WERI-Rb-1 (cell line): ENCODE measurements at places on chromosomes 7 and 10.

DNA sequence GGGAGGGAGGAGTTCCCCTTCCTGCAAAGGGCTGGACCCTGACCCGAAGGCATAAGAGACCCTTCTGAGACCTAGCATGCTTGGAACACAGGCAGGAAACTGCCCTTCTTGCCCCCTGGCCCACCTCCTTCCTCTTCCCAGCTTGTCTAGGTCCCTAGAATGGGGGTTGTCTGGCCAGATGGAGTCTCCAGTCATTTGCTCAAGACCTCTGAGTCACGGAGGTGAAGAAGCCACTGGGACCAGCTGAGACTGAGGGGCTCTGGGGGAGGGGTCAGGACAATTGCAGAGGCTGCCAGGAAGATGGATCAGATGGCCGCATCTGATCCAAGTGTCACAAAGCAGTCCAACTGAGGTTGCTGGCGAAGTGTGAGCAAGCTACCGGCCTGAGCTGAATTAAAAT is 46.2 kb downstream of the COL13A1 start:
- peak; percentile 89 for DNase-seq

DNA sequence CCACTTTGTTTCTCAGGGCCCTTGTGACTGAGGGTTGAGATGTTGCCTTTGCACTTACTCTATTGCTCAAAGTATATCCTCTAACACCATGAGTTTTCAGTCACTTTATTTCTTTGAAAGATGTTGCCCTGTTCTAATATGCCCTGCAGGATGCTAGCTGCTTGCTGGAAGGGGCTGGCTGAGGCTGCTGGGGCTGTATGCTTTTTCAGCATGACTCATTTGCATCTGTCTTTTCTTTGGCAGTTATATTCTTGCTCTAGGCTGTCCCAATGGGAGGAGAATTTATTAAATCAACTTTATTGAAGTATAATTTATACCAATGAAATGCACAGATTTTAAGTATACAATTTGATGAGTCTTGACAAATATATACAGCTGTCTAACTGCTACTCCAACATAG is 157.7 kb downstream of the PLPP4 start:
- no peak for DNase-seq

- no peak for DNase-seq
These were observed 36.0 kb downstream of the MKLN1 start for GRCh38 chr7:131363719-131364118.

- no peak for DNase-seq
These were observed 158.3 kb upstream of the PFKP start for GRCh38 chr10:2908851-2909630.

- no peak for DNase-seq
These were observed 106.6 kb downstream of the PRKCQ start for GRCh38 chr10:6473430-6473829.

DNA sequence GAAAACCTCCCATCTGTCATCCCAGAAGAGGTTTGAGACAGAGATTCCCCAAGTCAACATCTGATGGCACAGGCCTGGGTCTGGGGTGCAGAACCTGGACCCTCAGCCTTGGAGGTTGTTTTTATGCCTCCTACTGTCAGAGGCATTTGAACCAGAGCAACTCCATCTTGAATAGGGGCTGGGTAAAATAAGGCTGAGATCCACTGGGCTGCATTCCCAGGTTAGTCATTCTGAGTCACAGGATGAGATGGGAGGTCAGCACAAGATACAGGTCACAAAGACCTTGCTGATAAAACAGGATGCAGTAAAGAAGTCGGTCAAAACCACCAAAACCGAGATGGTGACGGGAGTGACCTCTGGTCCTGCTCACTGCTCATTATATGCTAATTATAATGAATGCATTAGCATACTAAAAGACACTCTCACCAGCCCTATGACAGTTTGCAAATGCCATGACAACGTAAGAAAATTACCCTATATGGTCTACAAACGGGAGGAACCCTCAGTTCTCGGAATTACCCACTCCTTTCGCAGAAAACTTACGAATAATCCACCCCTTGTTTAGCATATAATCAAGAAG is 92.0 kb downstream of the ITGA8 start:
- no peak for DNase-seq

DNA sequence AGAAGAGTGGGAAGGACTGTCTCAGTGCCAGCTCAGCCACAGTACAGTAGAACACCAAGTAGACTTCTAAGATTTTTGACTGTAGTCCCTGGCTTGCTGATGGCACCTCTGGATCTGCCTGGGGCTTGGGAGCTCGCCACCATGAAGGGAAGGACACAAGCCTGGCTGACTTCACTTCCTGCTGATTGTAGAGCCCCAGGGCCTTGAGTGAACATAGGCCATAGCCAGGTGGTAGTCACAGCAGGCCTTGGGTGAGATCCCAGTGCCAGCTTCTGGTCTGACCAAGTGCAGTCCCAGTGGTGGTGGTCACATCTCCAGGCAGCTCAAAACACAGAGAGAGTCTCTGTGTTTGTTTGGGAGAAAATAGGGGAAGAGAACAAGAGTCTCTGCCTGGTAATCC is 57.6 kb upstream of the HBP1 start:
- no peak for DNase-seq
